ENCODE measurements at places on chromosomes 11 and 22.

DNA sequence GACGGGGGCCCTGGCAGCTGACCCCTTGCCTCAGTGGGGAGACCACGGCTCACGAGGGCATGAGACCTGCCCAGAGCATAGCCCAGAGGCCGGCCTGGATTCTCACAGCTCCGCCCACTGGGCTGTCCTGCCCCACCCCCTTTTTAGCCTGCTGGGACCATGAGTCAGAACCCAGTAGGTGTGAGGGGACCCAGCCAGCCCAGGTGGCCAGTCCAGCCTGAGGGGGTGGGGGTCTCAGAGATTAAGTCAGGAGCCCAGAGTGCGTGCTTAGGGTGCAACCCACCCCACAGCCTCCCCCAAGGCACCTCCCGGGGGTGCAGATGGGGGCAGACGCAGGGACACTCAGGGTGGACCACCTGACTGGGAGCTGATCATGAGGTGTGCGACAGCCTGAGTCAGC lies 40.1 kb upstream of the PPARA start:
- no peak overlapping the region for H3K27ac ChIP-seq
- no peaks in the 10 kb centered on the region for H3K27me3 ChIP-seq
- no peak for DNase-seq
- H3K4me3 ChIP-seq = no peak overlapping the region
- H3K4me1 ChIP-seq = peaks cover 32% of the 10 kb centered on the region
- H3K36me3 ChIP-seq = no peaks in the 10 kb centered on the region

DNA sequence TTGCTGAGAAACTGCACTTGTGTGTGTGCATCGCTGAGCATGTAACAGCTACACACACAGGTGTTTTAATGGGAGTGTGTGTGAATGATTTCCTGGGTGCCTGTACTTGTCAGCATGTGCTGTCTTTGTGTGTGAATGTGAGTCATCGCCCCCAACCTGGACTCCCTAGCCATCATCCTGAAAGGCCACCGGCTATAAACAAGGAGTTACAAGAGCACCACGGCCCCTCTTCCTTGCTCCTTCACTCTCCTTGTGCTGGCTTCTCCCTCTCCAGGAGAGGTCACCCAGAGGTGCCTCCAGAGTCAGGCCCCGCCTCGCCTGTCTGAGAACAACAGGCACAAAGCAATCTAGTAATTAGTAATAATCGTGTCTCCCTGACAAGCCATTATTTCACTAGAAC lies 419.2 kb downstream of the BUD13 start:
- no peak for DNase-seq
- peaks cover under 1% of the 10 kb centered on the region for H3K36me3 ChIP-seq
- H3K27me3 ChIP-seq = peaks cover 8% of the 10 kb centered on the region
- H3K27ac ChIP-seq = no peak overlapping the region
- no peak overlapping the region for H3K4me3 ChIP-seq
- peaks cover 24% of the 10 kb centered on the region for H3K4me1 ChIP-seq

- H3K27me3 ChIP-seq = peaks cover 3% of the 10 kb centered on the region
- no peak overlapping the region for H3K27ac ChIP-seq
- no peaks in the 10 kb centered on the region for H3K4me1 ChIP-seq
- DNase-seq = no peak
- no peak overlapping the region for H3K4me3 ChIP-seq
Measured at GRCh38 chr11:91470656-91471055, 754.0 kb upstream of the FAT3 start.

DNA sequence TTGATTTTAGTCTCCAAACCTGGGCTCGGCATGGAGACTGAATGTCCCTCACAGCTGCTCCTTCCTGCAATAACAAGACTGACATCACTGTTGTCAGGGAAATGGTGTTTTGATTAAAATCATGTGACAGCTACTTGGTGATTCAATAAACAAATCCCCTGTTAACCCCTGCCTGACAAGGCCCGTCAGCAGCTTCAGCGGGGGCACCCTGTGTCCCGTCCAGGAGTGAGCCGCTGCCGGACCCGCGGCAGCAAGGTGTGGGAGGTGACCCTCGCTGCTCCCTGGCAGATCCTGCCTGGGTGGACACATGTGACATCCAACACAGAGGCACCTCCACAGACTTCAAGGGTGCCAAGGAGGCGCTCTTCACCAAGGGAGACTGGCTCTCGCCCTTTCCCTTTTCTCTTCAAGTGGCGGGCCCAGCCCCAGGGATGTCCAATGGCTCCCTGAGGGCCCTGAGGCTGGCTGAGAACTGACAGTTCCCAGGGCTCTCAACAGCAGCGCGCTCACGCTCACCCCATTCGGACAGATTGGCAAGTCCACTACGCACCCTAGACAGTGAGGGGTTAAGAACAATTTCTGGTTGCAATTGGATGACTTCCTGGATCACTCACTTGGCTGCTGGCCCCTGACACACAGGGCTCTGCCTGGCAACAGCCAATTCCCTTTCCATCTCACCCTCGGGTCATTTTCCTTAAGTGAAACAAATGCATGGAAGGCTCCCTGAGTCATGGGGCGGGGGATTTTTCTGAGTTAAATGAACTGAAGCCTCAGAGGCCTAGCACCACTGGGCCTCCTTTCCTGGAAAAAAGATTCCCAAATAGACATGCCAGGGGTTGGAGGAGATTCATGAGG lies 30.7 kb downstream of the PPP2R1B start:
- peak overlapping the region; percentile 100 for H3K27ac ChIP-seq
- H3K4me3 ChIP-seq = peak overlapping the region; percentile 66
- peaks cover 66% of the 10 kb centered on the region for H3K4me1 ChIP-seq
- no peaks in the 10 kb centered on the region for H3K27me3 ChIP-seq

DNA sequence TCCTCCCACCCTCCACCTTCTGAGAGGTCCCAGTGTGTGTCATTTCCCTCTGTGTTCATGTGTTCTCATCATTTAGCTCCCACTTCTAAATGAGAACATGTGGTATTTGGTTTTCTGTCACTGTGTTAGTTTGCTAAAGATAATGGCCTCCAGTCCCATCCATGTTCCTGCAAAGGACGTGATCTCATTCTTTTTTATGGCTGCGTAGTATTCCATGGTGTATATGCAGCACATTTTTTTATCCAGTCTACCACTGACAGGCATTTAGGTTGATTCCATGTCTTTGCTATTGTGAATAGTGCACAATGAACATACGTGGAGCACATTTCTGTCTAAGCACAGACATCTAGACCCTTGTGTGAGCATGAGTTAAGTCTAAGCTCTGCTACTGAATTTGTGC lies 5.7 kb downstream of the CD3E start:
- peaks cover 31% of the 10 kb centered on the region for H3K27me3 ChIP-seq
- no peak overlapping the region for H3K27ac ChIP-seq
- no peaks in the 10 kb centered on the region for H3K36me3 ChIP-seq
- peaks cover 16% of the 10 kb centered on the region for H3K4me1 ChIP-seq
- no peak for DNase-seq
- H3K4me3 ChIP-seq = no peak overlapping the region

- no peaks in the 10 kb centered on the region for H3K36me3 ChIP-seq
- H3K27ac ChIP-seq = peak overlapping the region; percentile 39
- no peak overlapping the region for H3K4me3 ChIP-seq
- H3K27me3 ChIP-seq = peaks cover under 1% of the 10 kb centered on the region
- peak; percentile 4 for DNase-seq
- peaks cover 18% of the 10 kb centered on the region for H3K4me1 ChIP-seq
Measured at GRCh38 chr11:8531312-8531711, 62.7 kb downstream of the STK33 start.

DNA sequence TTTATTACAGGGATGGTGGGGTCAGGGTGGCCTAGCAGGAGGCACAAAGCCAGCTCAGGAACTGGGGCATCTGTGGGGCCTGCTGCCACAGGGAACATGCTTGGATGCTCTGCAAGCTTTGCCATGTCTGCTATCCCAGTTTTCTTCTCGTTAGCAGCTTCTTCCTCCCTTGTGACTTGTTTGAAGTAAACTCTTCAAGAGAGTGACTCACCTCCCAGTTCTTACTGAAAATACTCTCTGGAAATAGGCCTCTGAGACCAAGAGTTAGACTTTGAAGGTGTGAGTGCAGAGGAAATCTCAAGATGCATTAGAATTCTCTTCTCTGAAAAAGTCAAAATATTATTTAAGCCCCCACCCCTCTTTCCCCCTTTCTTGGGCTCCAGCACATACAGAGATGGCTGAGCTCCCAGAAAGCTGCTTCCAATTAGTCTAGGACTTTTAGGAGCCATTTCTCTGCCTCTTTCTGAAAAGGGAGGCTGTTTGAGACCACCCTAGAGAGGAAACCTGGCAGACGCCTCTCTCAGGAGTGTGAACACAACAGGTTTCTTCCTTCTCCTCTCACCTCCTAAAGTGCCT lies 15.1 kb downstream of the CWC15 start:
- H3K27ac ChIP-seq = no peak overlapping the region
- H3K4me1 ChIP-seq = peaks cover 3% of the 10 kb centered on the region
- peaks cover 36% of the 10 kb centered on the region for H3K36me3 ChIP-seq
- H3K4me3 ChIP-seq = no peak overlapping the region
- no peak for DNase-seq

DNA sequence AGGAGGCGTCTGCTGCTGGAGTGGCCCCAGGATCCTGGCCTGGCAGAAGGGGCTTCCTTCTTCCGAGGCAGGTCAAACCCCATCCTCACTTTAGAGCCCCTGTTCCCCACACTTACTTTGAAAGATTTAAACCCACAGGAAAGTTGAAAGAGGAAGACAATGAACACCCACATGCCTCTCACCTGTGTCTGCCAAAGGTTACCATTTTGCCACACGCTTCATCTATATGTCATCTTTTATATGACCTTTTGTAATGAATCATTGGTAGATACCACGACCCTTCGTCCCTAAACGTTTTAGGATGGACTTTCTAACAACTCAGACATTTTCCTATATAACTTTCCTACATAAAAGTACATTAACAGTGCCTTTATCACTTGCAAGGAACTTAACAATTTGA lies 39.8 kb upstream of the BID start:
- no peak overlapping the region for H3K4me3 ChIP-seq
- no peaks in the 10 kb centered on the region for H3K36me3 ChIP-seq
- DNase-seq = no peak
- H3K27me3 ChIP-seq = no peaks in the 10 kb centered on the region
- peaks cover 22% of the 10 kb centered on the region for H3K4me1 ChIP-seq

DNA sequence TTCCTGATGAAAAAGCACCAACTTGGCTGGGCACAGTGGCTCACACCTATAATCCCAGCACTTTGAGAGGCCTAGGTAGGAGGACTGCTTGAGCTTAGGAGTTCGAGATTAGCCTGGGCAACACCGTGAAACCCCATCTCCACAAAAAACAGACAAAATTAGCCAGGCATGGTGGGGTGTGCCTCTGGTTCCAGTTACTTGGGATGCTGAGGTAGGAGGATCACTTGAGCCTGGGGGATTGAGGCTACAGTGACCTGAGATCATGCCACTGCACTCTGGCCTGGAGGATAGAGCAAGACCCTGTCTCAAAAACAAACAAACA lies 3.0 kb downstream of the HPS4 start:
- no peak for DNase-seq
- no peaks in the 10 kb centered on the region for H3K27me3 ChIP-seq

DNA sequence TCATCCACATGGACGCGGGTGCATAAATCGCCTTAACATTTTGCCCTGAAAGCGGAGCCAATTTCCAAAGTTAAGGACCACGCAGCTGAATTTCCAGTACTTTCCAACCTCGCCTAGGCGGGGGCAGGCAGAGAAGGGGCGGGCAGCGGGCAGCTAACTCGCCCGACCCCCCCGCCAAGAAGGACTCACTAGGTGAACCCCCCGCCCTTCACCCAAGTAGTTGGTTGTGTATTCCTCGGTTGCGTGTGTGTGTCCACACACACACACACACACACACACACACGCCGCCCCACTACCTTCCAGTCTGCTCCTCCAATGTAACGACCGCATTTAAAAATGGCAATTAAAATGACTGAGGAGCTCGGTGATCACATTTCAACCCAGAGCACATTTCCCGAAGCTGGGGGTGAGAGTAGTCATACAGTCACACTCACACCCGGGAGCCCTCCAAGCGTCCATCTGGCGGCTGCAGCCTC lies 1.4 kb downstream of the TENM4 start:
- H3K4me1 ChIP-seq = peaks cover 49% of the 10 kb centered on the region
- DNase-seq = peak; percentile 22
- no peaks in the 10 kb centered on the region for H3K36me3 ChIP-seq

DNA sequence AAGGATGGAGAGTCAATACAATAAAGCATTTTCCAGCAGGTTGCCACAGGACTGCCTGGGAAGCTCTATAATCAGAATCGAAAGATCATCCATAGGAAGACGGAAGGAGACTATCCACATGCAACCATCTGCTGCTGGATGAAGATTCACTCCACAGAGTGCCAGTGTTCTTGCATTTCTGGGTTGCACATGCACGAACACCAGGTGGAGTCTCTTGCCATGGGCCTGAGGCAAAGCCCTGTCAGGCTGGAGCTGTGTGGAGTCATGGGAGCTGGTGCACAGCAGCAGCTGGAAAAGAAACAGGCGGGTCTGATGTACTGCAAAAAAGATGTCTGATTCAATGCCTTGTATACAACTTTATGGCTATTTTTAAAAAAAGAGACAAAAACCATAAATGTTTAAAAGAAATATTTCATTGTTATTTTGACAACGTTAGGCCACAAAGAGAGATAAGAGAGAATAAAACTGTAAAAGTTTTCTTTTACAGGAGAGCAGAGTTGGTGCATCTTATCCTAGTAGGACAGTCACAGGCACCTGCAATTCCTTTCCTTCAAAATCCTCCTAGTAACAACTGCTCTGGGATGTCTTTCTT lies 12.9 kb upstream of the FAT3 start:
- DNase-seq = peak; percentile 23
- no peak overlapping the region for H3K4me3 ChIP-seq
- no peak overlapping the region for H3K27ac ChIP-seq
- H3K4me1 ChIP-seq = peaks cover 37% of the 10 kb centered on the region

DNA sequence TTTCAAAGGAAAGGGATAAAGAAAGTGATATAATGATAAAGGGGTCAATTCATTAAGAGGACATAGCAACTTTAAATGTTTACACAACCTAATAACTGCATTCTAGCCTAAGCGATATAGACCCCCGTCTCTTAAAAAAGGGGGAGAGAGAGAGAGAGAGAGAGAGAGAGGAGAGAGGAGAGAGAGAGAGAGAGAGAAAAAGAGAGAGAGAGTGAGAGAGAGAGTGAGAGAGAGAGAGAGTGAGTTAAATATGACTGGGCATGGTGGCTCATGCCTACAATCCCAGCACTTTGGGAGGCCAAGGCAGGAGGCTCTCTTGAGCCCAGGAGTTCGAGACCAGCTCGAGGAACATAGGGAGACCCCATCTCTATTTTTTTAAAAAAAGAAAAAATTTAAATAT lies 90.2 kb upstream of the GAL start:
- H3K36me3 ChIP-seq = peaks cover 90% of the 10 kb centered on the region
- H3K4me3 ChIP-seq = no peak overlapping the region
- no peak overlapping the region for H3K27ac ChIP-seq
- peaks cover 4% of the 10 kb centered on the region for H3K4me1 ChIP-seq

GRCh38 chr11:15378941-15379340 lies 264.2 kb downstream of the INSC start:
- H3K27ac ChIP-seq = no peak overlapping the region
- H3K4me1 ChIP-seq = no peaks in the 10 kb centered on the region
- no peak for DNase-seq
- H3K4me3 ChIP-seq = no peak overlapping the region
- H3K27me3 ChIP-seq = no peaks in the 10 kb centered on the region
- no peaks in the 10 kb centered on the region for H3K36me3 ChIP-seq

- no peak overlapping the region for H3K27ac ChIP-seq
- H3K4me1 ChIP-seq = peaks cover 30% of the 10 kb centered on the region
- H3K36me3 ChIP-seq = no peaks in the 10 kb centered on the region
- DNase-seq = no peak
- H3K4me3 ChIP-seq = no peak overlapping the region
Measured at GRCh38 chr11:95453616-95454171, 222.7 kb upstream of the SESN3 start.
